ENCODE measurements at places on chromosomes 7 and 10.

- DNase-seq = no peak
Measured at GRCh38 chr10:13091801-13092200, 8.2 kb upstream of the OPTN start.

GRCh38 chr7:17910377-17910776, 29.9 kb downstream of the SNX13 start:
- DNase-seq = no peak

DNA sequence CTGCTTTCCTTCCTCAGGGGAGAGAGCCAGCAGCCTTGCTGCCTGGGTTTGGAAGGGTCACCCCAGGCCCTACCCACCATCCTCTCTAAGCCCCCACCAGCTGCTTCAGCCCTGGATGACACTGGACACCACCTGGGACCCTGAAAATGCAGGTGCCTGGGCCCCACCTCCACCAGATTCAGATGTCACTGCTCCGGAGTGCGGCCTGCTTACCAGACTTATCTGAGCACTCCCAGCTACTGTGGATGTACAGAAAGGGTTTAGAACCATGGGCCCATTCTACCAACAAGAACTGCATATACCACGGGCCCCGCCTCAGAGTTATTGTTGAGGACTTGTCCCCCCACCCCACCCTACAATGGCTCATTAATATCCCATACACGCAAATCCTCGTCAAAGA, 172.3 kb downstream of the PTPRN2 start:
- DNase-seq = no peak

DNA sequence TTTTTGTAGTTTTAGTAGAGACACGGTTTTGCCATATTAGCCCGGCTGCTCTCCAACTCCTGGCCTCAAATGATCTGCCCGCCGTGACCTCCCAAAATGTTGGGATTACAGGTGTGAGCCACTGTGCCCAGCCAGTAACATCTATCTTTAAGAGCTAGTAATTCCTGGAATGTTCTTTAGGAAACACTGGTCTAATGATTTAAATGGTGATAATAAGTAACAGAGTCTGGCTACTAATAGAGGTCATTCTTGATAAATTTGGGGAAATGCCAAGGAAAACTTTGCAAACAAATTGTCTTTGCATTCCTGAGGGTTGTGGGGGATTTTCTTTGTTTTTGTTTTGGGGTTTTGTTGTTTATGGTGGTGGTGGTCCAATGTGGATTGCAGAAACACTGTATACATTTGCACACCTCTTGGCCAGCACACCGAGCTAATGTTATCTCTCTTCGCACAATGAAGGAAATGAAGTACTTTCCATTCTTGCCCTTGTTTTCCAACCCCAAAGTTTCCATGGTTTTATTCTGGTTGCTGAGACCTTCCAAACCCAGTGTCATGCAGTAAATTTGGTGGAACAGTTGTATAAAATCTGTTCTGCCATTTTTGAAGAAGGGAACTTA, 51.3 kb upstream of the WIPF3 start:
- no peak for DNase-seq

GRCh38 chr7:54596747-54597146, 54.6 kb downstream of the VSTM2A start:
- DNase-seq = no peak

- no peak for DNase-seq
Measured at GRCh38 chr7:81138870-81139269, 220.0 kb upstream of the SEMA3C start.

- no peak for DNase-seq
Measured at GRCh38 chr10:6211671-6212635, 9.2 kb downstream of the PFKFB3 start.

Measured in astrocyte of the spinal cord (primary cell).